ENCODE measurements at places on chromosomes 12 and 14. TPM values are rescaled to one million over a fixed set of nuclear protein-coding genes. Genes with fewer than 3 reads are reported as not detected.

The IL23A gene
- total RNA-seq: 79.5 TPM

The PSMC1 gene
- 112 TPM for total RNA-seq

- no peak for DNase-seq
Observed at GRCh38 chr14:72634691-72635616, 258.9 kb downstream of the DPF3 start.

The ADAM21 gene
- total RNA-seq: 0.14 TPM

GRCh38 chr12:6603095-6603567 is 4.0 kb downstream of the CHD4 start:
- peak; percentile 41 for DNase-seq

DNA sequence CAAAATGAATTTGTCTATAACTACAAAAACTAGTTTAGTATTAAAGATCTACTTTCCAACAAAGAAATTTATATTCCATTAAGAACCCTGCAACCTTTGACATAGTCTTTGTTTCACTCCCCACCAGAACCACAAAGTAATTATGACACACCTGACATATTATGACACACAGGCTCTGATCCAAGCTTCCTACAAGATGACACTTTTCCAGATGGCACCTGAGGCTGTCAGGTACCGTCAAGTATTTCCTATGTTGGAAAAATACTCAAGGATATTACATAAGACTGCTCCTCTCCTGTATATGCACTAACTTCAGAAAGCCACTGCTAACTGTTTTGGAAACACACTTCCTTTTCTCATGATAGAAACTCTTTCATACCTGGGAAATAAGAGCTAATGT is 38.9 kb downstream of the STXBP6 start:
- no peak for DNase-seq

The CLEC2A gene
- not detected for total RNA-seq

DNA sequence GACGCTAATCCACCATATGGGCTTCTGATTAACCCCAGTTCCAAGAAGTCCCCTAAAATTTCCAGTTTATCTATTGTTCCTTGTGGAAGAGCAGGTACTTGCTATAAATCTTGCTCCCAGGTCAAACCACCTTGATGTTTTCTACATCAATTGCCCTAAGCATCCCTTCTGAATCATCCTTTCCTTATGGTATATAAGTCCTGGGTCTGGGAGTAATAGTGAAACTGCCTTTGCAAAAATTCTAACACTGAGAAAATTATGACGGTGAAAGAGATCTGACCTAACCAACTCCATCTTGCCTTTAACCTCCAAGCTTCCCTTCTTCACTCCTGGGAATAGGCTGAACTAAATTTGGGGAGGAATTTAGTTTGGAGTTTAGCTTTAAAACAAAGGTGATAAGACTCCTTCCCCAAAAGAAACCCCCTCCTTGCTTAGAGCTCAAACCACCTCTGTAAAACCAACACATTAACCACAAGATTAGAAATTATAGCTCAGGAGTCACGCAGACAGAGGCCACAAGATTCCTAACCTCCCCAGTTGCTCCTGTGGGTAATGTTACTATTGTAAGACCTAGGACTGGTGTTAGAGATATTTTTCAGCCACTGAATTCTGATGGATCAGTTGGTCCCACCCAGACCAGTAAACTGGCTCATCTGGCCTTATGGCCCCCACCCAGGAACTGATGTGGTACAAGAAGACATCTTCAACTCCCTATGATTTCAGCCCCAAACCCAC is 33.8 kb upstream of the DTX1 start:
- no peak for DNase-seq

GRCh38 chr12:110600254-110600653 is 13.7 kb upstream of the TCTN1 start:
- DNase-seq: no peak

DNA sequence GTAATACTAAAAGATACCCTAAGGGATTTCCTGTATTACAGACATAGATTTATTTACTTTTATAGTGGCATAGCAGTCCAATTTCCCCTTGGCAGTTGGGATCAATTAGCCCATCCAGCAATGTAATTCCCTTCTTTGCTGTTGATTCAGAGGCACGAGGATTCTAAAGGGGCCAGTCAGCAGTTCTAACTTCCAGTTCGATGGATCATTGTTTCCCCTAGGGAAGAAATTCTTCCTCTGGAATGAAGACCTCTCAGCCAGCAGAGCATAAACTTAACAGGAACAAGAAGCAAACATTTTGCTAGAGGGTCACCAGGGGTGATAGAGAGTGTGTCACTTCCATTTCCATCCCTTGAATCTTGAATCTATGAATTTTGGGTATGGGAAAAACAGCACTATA is 395.7 kb upstream of the NOVA1 start:
- DNase-seq: no peak

The PAPLN gene
- 0.58 TPM for total RNA-seq

The INSM2 gene
- total RNA-seq: not detected

DNA sequence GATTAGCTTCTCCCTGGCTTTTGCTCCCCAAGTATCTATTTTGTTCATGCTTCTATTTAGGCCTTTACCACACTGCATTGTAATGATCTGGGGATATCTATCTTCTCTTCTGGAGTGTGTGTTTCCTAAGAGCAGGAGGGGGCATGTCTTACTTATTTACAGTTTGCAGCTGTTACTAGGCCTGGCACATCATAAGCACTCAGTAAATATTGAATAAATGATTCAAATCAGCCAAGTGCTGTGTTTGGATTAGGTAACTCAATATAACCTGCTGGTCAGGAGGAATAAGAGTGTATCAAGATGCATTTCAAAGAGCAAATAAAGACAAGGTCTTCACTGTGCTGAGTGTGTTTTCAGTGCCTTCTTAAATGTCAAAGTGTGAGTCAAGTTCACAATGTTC is 186.1 kb downstream of the FOXG1 start:
- no peak for DNase-seq

DNA sequence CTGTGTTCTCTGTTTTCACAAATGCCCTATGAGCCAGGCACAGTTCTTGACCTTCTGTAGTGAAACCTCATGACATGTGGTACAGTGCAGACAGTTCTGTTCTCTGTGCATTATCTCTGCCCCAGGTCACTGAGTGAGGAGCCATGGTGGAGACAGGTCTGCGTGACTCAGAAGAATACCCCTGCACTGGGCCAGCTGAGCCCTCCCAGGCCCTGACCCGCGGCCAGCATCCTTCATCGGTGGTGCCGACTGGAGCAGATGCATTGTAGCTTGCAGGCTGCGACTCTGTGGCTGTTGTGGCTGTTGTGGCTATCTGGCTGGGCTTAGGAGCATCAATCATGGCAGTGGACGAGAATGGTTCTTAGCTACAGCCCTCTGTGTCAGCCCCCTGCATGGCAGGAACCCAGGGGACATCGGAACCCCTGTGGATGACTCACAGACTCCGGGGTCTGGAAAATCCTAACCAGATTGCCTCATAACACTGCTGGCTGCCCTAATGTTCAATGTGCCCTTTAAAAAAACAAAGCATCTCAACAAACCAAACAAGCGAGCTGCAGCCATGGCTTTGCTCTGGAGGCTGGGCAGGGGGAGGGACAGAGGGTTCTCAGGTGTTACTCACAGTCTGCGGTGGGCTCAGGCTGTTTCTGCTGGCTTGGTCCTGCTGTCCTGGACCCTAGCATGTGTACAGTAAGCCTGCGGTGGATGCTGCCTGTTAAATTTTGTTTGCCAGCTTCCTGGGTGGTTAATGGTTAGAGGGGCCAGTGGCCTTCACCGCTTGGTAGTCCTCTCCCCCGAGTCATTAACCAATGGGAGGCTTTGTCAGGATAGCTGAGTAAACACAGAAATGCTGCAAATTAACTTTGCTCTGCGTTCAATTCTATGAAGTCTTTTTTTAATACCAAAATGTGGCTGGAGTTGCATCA is at the start of gene SERPINA6:
Gene SERPINA6 (minus strand): TSS at position 689 of the 923 bp plus-strand sequence. CDS start 8,688 bp downstream, outside the sequence.
- DNase-seq: no peak

- peak; percentile 21 for DNase-seq
Observed at GRCh38 chr12:57983146-57983857, 41.9 kb downstream of the ATP23 start.

All from activated T-cell treated with anti-CD3 and anti-CD28 coated beads, Interleukin-2, amount 50 U/mL, for 72 hours (primary cell).